Astrocyte (in vitro differentiated cells and primary cell): ENCODE measurements at places on chromosomes 1 and 21.

- no peak for DNase-seq
These were observed 10.1 kb upstream of the ERICH3 start for GRCh38 chr1:74683656-74684055.

- peak; percentile 45 for DNase-seq
These were observed 180.7 kb downstream of the ZBTB18 start for GRCh38 chr1:244231572-244232315.

DNA sequence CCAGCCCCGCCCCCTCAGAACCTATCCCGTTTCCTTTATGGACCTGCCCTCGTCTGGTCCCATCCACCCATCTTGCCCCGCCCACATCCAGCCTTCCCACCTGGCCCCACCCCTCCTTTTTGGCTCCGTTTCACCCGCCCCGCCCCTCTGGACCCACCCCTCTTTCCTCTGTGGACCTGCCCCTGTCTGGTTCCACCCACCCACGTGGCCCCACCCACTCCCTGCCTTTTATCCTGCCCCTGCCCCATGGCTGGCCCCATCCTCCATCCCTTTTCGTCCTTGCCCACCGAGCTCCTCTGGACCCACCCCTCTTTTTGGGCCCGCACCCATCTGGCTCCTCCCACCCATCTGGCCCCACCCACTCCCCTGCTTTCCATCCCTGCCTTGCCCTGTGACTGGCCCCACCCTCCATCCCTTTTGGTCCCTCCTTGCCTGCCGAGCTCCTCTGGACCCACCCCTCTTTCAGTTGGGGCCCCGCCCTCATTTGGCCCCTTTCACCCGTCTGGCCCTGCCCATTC is 177.3 kb downstream of the CAMTA1 start:
- DNase-seq, result no peak

GRCh38 chr1:109732390-109732881 is 8.4 kb downstream of the GSTM3 start:
- DNase-seq, result no peak

- no peak for DNase-seq
These were observed 232.3 kb upstream of the B3GALT2 start for GRCh38 chr1:193418745-193419058.

- DNase-seq, result no peak
These were observed 4.0 kb downstream of the CASQ2 start for GRCh38 chr1:115764541-115764940.

- peak; percentile 71 for DNase-seq
These were observed 7.4 kb downstream of the TRNP1 start for GRCh38 chr1:27000817-27001460.

DNA sequence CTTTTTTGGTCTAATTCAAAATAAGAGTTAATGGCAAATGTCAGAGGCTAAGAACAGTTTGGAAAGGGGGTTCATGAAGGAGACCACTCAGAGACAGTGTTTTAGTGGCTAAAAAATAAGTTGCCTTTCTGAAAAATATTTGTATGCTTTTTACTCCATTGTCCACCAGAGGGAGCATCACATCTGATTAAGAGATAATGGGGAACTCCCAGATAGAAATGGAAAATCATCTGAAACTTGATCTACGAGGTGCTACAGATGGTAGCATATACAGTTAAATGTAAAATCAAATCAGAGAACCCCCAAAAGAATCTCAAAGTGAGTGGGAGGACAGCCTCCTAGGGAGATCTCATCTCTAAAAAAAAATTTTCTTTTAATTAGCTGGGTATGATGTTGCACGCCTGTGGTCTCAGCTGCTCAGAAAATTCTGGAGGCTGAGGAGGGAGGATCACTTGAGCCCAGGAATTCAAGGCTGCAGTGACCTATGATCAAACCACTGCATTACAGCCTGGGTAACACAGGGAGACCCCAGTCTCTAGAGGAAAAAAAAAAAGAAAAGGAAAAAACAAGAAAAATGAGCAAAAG is 9.7 kb downstream of the SMYD3 start:
- DNase-seq, result peak; percentile 46

DNA sequence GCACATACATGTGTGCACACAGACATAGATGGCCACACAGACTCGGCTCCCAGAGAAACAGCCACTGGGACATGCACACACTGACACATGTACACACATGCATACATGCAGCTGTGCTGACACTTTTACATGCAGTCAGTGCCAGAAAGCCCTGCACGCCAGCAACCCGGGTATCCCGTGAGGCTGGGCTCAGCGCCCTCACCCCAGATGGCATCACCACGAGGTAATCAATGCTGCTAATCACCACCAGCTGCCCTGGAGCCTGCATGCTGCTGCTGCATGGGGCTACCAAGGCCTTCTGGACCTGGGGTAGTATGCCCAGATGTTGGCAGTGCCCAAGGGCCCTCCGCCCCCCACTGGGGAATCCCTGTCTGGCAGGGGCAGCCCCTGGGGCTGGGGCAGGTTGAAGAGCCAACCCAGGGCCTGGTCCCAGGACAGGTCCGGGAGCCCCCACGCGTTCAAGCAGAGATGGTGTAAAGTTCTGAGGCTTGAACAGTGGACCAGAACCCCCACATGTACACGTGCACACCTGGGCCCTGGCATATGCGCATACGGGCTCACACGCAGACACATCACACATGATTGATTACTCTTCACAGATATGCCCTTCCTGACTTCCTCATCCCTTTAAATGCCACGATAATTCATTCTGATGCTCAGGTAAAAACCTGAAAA is 2.7 kb upstream of the COL16A1 start:
- DNase-seq, result no peak

- DNase-seq, result no peak
These were observed 64.0 kb upstream of the KIF1B start for GRCh38 chr1:10146391-10146790.

- peak; percentile 98 for DNase-seq
These were observed 47.6 kb downstream of the ATP6V1G3 start for GRCh38 chr1:198492872-198493271.

DNA sequence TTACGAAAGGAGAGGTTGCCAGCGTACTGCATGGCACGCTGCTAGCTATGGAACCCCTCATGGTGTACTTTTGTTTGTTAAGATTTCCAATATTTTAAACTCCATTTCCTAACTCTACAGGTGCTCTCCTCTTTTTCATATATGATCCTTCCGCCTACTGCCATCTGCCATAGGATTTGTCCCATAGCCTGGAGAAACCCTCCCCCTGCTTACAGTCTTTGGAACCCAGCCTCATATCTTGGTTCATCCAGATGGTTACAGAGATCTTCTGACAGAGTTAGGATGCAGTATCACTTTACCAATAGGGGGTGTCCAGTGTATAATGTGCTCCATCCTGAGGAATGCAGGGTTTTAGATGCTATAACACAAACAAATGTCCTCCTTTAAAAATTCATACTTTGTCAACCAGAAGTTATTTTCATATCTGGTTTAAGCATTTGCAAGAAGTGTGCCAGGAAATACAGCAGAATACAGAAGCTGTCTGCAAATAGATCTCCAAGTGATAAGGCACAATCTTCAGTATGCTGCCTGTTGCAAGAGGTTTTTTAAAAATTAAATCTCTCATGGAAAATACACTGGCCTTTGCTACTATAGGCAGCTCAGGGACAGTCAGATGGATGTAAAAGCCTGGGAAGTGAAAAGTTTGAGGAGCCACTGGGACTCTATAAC is 377.8 kb downstream of the KCNH1 start:
- no peak for DNase-seq

DNA sequence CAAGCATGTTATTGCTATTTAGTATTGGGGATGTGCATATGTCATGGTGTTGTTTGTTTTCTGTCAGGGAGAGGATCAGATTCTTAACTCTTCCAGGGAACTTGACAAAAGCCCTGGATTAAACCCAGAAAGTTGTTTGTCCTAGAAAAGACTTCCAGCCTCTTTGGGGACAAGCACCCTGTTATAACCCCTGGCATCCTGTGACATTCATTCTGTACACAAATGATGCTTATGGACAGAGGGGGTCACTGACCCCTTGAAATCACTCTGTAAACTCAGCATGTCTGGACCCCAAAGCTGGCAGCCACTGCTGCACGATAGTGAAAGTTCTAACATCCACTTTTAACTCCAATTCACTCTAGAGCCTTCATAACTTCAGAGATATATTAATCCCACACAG is 81.2 kb downstream of the PROX1 start:
- no peak for DNase-seq

DNA sequence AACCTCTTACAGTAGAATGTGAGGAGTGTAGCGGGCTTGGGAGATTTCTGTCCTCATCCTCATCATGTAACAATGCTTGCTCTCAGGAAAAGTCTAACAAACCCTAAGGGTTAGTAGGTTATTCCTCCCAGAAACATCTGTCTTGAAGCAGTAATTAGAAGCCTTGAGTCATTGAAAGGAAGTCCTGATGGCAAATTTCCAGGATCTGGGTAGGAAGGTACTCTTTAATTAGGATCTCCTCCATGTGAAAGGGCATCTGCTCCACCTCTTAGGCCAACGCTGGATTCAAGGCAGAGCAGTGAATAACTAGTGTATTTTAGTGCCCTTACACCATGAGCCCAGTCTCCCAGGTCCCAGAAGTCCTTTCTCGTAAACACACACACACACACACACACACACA is 106.6 kb upstream of the BARHL2 start:
- no peak for DNase-seq

DNA sequence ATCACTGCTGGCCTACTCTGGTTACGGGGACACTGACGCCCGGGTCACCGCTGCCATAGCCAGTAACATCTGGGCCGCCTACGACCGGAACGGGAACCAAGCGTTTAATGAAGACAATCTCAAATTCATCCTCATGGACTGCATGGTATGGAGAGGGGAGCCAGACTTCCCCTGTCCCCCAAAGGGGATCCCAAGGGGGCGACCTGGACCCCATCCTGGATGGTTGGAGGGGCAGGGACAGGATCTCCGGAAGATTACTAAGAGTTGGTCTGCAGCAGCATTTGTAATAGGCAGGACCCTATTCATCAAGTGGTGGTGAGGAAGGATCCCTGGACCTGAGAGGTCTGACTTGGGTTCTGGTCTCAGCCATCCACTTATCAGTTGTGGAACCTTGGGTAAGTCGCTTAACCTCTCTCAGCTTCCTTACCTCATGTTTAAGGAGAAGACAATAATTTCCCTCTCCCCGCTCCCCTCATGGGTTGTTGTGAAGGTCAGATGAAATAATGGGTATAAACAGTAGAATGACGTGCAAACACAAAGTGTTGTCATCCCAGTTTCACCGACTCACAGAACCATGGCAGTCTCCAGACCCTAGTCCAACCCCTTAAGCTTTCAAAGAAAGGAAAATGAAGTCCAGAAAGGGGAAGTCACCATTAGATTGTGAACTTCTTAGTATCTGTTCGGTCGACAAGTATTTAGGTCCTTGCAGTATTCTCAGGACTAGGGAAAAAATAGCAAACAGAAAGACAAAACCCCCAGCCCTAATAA is 883 bp downstream of the LAMTOR2 start:
- DNase-seq, result no peak

- DNase-seq, result no peak
These were observed 34.4 kb downstream of the KIAA0040 start for GRCh38 chr1:175158170-175158591.

DNA sequence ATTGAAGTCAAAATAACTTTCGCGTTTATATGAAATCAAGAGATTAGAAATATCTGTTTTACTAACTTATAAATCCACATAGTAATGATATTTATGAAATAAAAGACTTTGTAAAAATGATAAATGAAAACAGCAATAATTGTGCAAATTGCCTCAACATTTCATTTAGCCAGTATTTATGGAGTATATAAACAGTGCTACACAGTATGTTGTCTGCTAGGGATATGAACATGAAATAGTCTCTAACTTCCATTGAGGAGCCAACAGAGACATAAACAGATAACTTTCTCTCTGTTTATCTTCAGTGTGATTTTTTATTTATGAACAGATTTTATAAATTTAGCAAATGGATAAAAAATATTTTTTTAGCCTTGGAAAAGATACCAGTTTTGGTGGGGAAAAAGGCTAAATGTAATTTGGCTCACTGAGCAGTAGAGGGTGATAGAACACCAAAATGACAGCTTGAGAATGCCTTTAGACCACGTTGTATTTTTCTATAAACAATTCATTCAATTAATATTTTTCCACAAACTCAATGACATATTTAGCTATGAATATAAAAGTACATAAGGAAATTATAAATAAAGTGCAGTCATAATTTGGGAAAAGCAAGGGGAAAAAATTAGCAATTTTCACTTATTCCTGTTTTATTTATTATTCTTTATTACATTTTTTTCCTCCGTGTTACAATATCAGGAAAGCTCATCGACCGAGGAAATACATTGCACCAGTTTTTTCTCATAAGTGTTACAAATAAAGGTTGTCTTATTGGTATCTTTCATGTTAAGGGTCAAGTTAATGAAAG is 47.5 kb upstream of the EEIG2 start:
- DNase-seq, result peak; percentile 12

GRCh38 chr1:155062702-155063411 is 683 bp upstream of the EFNA4 start:
- no peak for DNase-seq

DNA sequence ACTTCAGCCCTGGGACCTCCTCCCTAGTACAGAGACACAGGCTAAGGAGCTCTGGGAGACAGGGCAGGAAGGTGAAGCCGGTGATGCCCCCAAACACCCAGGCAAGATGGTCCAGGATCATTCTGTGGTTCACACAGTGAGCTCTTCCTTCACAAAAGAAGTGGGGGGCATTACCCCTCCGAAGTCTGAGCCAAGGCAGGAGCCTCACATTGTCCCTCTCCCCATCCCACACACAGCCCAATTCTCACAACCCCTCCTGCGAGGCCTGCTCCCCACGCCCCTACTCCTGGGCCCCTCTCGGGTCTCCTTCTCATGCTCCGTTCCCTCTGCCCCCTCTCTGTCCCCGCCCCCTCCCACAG is 10.7 kb downstream of the MEF2D start:
- DNase-seq, result no peak

GRCh38 chr1:11784256-11784992 is 21.3 kb downstream of the MTHFR start:
- DNase-seq, result no peak

GRCh38 chr1:19981507-19982312 is 2.3 kb upstream of the PLA2G2A start:
- no peak for DNase-seq

GRCh38 chr1:234532503-234532922 is 53.5 kb upstream of the TARBP1 start:
- peak; percentile 28 for DNase-seq

GRCh38 chr21:14678973-14679574 is 133.0 kb upstream of the SAMSN1 start:
- no peak for DNase-seq

- no peak for DNase-seq
These were observed 2.3 kb upstream of the CD55 start for GRCh38 chr1:207319199-207319598.
